K562 (cell line): ENCODE measurements at places on chromosomes 5 and 9. TPM values are rescaled to one million over a fixed set of nuclear protein-coding genes. Genes with fewer than 3 reads are reported as not detected.

The PCDHA4 gene
- not detected in 2 replicates for polyA plus RNA-seq

The TMC1 gene
- not detected in 2 replicates for polyA plus RNA-seq

The DRD1 gene
- polyA plus RNA-seq, result not detected in 2 replicates

The MARCOL gene
- not detected in 2 replicates for polyA plus RNA-seq

GRCh38 chr9:69249337-69249736 lies 75.3 kb downstream of the TJP2 start:
- DNase-seq, result no peak
- no peaks in the 10 kb centered on the region for H3K27me3 ChIP-seq
- H3K4me1 ChIP-seq, result no peaks in the 10 kb centered on the region
- no peak overlapping the region for H3K27ac ChIP-seq

GRCh38 chr5:157842185-157842584 lies 16.8 kb downstream of the CLINT1 start:
- H3K4me1 ChIP-seq, result no peaks in the 10 kb centered on the region
- no peak for DNase-seq
- no peak overlapping the region for H3K27ac ChIP-seq
- H3K27me3 ChIP-seq, result no peaks in the 10 kb centered on the region
- peaks cover 18% of the 10 kb centered on the region; the same call in 1 of the 3 replicates for H3K36me3 ChIP-seq

- H3K27me3 ChIP-seq, result no peaks in the 10 kb centered on the region
- H3K27ac ChIP-seq, result no peak overlapping the region
- peaks cover 85% of the 10 kb centered on the region for H3K36me3 ChIP-seq
- DNase-seq, result no peak
- H3K4me1 ChIP-seq, result peaks cover 5% of the 10 kb centered on the region; the same call in 1 of the 2 replicates
- no peak overlapping the region for H3K4me3 ChIP-seq
Observed at GRCh38 chr9:92637326-92637725, 32.6 kb downstream of the IPPK start.
